Activated gamma-delta T cell treated with Interleukin-2 at 50 U/mL for 16 hours (primary cell): ENCODE measurements at places on chromosomes 6 and 20.
A peak's percentile ranks its signal among the peaks of the same experiment; 100 is the strongest.

- no peak for DNase-seq
Measured at GRCh38 chr20:50286174-50286511, 95.5 kb downstream of the CEBPB start.

- DNase-seq = no peak
Measured at GRCh38 chr6:166614589-166614988, 12.5 kb downstream of the RPS6KA2 start.

GRCh38 chr6:46251583-46252339 is 81.0 kb upstream of the ENPP5 start:
- no peak for DNase-seq

- DNase-seq = peak; percentile 44
Measured at GRCh38 chr6:107957308-107957908, 600 bp downstream of the SEC63 start.

- DNase-seq = no peak
Measured at GRCh38 chr6:35230950-35231349, 17.2 kb downstream of the SCUBE3 start.

DNA sequence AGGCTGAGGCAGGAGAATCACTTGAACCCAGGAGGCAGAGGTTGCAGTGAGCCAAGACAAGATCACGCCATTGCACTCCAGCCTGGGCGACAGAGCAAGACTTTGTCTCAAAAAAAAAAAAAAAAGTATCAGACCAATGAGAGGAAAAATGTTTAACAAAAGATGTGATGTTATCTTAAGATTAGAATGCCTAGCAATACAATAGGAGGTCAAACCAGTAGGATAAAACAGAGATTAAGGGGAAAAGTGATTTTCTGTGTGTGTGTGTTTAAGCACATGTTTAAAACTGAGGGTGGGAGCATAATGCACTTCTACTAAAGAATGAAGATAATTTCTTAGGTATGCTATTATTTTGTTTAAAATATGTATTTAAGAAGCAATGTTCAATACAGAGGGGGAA is 17.9 kb downstream of the COL19A1 start:
- DNase-seq = no peak

- no peak for DNase-seq
Measured at GRCh38 chr6:105487040-105487790, 84.3 kb upstream of the PREP start.
